ENCODE measurements at places on chromosomes 7 and 10.

- DNase-seq: no peak
These were observed 1.6 kb downstream of the TRRAP start for GRCh38 chr7:98879979-98880315.

GRCh38 chr7:102214477-102215072, 72.1 kb upstream of the SH2B2 start:
- no peak for DNase-seq

- DNase-seq: no peak
These were observed 84.6 kb downstream of the ZMYND11 start for GRCh38 chr10:219731-220472.

- DNase-seq: no peak
These were observed 411.3 kb downstream of the CCSER2 start for GRCh38 chr10:84739641-84740040.

DNA sequence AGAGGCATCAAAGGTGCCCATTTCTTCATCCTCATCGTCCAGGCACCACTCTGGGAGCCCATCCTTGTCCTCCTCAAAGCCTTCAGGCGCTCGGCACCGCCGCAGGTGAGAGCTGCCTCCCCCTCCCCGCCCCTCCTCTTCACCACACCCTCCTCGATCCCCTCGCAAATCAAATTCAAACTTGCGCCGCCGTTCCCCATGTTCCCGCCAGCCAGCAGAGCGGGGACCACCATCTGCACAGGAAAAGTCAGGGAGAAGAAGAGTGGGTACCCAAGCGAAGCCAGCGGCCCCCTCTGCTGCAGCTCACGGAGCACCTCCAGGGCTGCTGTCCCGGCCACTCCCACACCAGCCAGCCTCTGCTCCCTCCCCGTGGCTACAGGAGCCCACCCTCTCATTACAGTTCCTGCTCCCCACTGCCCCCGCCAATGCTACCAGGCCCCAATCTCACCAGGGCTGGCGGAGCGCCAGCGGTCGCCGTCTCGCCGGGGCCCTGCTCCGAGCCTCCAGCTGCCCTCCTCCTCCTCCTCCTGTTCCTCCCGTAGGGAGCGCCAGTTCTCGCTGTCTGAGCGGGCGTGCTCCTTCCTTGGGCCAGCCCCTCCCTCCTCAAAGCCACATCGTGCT, 7.7 kb downstream of the GIGYF1 start:
- DNase-seq: no peak

GRCh38 chr10:27534161-27534700, 30.1 kb downstream of the RAB18 start:
- DNase-seq: no peak

GRCh38 chr7:99301496-99301895, 24.2 kb upstream of the ARPC1A start:
- DNase-seq: no peak

DNA sequence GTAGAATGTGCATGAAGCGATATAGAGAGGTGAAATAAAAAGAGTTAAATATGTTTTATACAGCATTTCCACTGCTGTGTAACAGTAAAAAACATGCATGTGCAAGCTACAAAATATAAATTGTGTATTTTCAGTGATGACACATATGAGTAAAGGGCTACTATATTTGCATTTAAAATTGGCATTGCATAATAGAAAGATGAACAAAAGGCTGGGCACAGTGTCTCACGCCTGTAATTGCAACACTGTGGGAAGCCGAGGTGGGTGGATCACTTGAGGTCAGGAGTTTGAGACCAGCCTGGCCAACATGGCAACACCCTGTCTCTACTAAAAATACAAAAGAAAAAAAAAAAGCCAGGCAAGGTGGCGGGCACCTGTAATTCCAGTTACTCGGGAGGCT, 79.8 kb upstream of the CCDC71L start:
- DNase-seq: no peak

DNA sequence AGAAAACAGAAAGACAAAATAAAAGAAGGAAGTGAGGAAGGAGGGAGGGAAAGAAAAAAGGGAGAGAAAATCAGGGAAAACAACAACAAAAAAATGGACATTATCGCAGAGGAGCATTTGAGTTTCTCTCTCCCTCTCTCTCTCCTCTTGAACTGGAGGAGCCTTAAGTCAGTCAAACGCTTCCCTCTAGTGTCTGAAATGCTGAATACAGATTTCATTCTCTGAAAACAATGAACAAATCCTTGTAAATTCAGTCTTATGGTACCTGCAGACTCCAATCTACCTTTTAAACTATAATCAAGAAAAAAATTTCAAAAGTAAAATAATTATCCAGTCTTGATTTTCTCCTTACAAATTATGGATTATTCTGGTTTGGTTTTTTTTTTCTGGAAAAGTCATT, 89.2 kb upstream of the PFKP start:
- DNase-seq: no peak

Data from activated CD4-positive, alpha-beta T cell treated with anti-CD3 and anti-CD28 coated beads, Interleukin-2, amount 50 U/mL, for 48 hours (primary cell).